A549 (cell line): ENCODE measurements at places on chromosomes 2 and 18.

- DNase-seq: no peak
These were observed 70.3 kb downstream of the WDR7 start for GRCh38 chr18:56721491-56721890.

DNA sequence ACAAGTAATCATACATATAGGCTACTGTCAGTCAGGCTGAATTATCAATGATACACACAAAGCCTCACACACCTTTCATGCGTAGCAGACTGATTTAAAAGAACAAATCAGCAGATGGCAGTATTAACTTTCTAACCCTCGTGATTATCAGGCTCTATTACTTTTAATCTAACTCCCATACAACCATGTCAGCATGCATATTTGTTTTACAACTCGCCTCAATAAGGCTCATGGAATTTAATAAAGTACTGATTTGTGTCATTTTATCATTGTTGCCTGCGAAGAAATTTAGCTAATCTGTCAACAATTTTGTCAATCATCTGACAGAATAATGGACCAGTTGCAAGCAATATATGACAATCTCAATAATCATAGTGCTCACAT, 82.8 kb downstream of the SLC25A12 start:
- peak; percentile 45 for DNase-seq

DNA sequence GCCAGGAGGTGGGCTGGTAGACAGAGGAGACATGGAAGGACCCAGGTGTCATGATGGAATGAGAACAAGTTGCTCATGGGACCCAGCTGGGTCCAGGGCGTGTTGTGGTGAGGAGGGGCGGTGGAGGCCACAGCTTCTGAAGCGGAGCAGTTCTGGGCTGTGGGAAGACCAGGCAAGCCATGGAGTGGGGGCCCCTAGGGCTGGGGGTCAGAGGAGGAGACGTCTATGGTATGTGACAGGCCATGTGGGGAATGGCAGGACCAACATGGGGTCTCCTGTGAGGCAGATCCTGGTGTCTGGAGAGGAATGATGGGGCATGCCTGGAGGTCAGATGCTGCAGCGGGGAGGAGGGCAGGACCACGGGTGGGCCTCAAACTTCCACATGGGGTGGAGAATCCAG, 16.9 kb downstream of the MYO7B start:
- no peak for DNase-seq

DNA sequence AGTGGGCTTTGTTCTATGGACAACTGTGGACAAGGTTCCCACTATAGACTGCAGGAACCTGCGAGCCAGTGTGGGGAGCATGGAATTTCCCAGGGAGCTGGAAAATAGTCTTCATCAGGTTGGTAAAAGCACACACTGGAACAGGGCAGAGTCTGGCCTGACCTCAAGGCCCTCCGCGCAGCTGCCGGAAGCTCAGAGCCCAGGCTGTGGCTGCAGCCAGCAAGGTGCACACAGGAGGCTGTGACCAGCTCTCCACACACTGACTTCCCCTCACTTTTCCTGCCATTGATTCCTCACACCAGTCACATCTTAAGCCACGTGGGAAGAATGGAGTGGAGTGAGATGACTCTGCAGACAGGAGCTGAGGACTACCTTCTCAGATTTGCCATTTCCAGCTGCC, 19.1 kb downstream of the MAL start:
- no peak for DNase-seq

GRCh38 chr2:119469131-119469530, 37.5 kb downstream of the TMEM37 start:
- no peak for DNase-seq

DNA sequence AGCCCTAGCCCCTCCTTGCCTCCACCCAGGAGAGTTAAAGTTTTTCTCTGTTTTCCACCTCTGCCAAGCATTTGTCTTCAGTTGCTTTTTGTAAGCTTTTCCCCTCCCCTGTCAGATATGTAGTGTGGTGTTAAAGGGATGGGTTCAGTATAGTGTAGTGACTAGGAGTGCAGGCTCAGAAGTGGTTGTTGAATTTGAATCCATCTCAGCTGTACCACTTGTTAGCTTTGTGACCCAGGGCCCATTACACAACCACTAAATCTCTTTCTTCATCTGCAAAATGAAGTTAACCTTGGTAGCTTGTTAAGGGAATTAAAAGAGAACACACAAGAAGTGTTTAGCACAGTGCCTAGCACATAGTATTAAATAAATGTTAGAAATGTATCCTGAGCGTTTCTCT, 56.9 kb downstream of the MAP3K20 start:
- DNase-seq: no peak

DNA sequence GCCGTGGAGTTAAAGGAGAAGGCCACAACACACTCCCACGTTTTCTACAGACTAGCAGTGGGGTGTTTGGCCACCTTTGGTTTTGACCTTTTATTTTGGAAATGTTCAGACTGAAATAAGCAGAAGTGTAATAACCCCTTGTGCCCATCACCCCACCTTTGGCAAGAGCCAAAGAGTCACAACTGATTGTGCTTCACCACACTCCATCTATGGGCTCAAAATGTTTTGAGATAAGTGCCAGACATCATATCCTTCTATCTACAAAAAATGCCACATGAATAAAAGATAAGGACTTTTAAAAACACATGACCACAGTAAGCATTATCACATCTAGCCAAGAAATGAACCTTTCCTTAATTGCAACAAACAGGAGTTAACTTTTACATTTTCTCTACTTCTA, 9.9 kb upstream of the GPR35 start:
- DNase-seq: no peak

- DNase-seq: no peak
These were observed 849 bp upstream of the VRK2 start for GRCh38 chr2:58045580-58046334.

DNA sequence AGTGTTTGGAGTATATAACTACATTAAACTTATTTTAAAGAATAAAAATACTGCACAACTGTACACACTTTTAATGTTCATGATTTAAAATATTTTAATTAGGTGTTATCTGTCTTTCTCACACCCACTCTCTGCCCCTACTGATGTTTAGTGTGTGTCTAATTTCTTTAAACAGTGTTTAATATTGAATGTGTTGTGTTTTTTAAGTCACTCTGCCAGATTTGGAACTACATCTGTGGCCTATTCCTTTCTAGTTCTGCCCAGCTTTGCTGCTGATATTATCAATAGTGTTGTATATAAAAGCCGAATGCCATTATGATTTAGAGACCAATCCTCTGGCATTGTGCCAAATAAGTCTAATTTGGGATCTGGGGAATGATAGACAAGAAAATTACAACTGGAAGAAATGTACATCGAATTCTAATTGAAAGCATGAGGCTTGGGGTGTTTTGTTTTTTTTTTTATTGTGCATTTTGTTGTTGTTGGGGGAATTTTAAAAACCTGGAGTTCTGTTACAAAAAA, 398.0 kb downstream of the CPS1 start:
- no peak for DNase-seq
